Central memory CD4-positive, alpha-beta T cell (primary cell): ENCODE measurements at places on chromosomes 16 and 17.

DNA sequence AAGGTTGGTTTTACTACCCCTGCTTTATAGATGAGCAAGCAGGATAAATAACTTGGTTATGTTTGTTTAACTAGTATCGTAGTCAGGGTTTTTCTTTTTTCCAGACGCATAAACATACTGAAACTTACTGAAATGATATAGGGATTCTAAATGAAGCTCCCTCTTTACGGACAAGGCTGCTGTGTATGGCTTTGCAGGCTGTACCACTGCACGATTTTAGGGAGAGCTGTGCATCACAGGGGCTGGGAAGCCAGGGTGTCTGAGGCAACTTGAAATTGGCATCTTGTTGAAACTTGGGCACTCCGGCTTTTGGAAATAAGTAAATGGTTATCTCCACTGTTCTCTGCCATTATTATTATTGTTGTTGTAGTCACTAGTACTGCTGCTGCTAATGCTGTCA, 218.1 kb upstream of the CDH8 start:
- no peak for DNase-seq

DNA sequence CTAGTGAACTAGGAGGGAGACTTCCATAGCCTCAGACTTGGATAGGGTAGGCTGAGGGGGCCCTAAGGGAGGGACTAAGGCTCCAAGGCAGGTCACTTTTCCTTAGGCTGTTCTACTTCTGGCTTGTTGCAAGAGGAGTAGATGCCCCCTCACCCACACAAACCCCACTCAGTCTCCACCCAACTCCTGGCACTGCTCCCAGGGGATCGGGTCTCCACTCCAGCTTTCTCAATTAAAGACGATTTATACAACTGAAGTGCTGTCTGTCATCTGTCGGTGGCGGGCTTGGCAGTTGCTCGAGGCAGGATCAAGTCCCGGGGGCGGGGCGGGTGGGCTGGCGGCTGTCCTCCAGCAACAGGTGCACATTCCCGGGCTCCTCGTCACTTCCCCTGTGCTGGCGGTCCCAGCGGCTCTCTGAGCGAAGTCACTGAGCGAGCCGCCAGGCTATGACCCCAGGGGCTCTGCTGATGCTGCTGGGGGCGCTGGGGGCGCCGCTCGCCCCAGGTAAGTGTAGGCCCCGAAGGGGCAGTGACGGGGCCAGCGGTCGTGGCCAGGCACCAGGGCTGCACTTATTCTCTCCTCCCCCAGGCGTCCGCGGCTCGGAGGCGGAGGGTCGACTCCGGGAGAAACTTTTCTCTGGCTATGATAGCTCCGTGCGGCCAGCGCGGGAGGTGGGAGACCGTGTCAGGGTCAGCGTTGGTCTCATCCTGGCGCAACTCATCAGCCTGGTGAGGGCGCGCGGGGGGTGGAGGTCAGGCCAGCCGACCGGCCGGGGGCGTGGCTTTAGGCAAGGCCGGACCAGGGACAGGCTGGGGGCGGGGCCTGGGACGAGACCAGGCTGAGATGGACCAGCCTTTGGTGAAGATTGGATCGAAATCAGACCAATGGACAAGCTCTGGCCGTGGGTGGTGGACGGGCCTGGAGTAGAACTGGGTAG, at the start of gene CHRNB1:
TSS of gene CHRNB1 (plus strand) at position 380 of the 937 bp plus-strand sequence. CDS start at position 447, 67 bp downstream.
- no peak for DNase-seq

DNA sequence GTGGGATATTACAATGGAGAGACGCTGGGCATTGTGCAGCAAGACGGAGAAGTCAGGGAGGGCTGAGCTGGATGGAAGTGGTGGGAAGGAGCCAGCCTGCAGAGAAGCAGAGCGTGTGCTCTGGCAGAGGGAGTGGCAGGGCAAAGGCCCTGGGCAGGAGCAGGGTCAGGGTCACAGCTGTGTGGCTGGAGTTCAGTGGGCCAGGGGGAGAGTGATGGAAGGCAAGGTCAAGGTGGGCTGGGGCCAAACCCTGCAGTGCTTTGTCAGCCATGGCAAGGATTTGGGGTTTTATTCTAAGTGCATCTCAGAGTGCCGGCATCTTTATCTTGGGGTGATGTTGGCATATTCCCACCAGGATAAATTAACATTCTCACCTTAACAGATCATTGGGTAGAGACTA, 31.9 kb upstream of the C16orf78 start:
- DNase-seq, result no peak

DNA sequence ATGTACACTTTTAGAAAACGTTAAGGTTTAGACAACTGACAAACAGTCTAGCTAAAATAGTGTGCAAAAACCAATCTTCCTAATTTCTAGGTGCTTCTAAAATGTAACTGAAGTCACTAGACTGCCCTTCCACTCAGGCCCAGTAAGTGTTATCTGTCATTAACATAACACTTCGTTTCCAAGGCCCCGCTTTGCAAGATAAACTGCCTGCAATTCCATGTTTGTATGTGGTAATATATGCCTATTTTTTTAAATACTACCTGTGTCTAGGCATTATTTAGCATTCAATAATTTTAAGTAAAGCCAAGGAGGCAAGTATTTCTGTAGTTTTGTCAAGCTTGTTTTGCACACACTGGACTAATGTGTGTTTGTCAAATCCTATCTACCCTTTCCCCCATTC, 3.2 kb downstream of the USP32 start:
- DNase-seq, result no peak

DNA sequence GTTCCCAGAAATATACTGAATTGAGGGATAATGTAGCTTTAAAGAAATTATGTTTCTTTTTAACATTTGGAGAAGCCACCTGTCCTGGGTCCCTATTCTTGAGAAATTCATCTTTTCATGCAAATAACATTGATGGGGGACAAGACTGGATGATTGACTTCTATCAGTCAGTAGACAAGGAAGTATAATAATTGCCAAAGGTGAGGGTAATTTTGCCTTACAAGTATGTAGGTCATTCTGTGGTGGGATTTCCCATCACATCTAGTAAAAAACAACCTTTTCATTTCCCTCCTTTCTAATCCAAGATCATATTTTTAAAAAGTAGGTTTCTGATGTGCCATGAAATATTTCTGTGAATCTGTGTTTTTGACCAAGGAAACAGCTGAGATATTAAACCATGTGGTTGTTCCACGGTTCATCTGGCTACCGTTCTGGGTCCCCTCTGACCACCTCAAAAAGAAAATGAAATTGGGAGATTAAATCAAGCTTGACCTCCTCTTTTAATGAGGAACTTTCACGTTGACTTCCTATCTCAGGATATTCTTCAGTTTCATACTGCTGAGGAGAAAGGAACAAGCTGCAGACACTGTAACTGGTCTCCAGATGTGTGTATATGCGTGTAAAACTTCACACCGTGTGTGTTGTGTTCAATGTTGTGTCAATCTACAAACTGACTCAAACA, 138.6 kb downstream of the MAP2K6 start:
- no peak for DNase-seq

DNA sequence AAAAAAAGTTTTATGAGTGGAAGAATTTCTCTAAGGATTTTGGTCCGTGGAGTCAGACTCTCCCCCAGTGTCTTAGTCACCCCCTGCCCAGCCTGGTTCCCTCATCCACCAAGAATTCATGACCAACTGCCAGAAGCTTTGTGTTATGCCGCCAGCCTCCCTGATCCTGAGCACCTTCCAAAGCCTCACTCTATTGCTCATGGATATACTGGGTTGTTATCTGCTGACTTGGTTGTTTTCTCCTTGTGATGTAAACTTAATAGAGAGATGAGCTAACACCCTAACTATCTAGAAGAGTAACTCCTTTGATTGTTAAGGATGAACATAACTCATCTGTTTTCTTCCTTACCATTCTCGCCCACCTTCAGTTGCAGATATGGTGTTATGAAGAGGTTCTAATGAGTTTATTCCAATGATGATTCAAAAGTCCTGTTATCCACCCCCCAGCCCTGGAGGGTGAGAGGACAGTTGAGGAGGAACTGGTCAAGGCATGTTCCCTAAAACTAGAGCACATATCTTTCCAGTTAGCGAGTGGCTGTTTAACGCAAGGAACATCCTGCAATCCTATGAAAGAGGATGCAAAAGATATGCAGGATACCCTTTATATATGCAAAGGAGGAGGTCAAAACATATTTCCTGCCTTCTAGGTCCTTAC, 1.5 kb upstream of the PSMD3 start:
- no peak for DNase-seq

DNA sequence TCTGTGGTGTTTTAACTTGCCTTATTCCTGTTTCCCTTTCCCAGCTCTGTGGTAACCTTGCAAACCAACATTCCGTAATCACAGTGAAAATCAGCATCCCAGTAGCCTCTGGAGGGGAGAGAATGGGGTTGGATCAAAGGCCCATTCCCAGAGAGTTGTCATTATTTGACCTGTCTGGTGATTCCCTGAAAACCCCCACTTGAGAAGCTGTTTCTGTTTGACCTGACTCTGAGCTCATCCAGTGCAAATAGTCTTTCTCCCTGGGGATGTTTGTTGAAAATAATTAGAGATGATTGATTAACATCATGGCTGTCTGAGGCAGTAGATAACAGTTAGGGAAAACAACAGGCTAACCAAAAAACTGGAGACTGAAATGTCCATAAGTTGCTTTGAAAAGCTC, 3.0 kb downstream of the CACNG1 start:
- no peak for DNase-seq

- no peak for DNase-seq
These were observed 1.9 kb upstream of the SLC5A2 start for GRCh38 chr16:31480851-31481536.

GRCh38 chr17:50174444-50174843, 8.6 kb downstream of the SGCA start:
- DNase-seq, result no peak

- DNase-seq, result no peak
These were observed 100.0 kb downstream of the METRNL start for GRCh38 chr17:83179374-83179773.

DNA sequence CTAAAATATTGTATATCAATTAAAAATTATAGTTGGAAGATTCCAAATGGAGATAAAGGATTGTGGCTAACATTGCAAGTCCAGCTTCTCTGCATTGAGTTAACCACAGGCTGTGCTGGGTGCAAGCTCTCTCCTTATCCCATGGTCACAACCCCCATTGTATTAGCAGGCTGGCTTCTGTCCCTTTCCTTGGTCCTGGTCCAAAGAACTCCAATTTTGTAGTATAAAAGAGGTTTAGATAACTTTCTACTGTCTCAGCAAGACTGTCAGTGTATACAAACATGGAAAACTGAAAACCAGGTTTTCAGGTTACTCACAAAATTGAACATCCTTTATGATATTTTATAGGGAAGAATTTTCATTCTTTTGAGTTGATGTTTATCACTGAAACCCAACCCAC, 76.6 kb upstream of the HS3ST3A1 start:
- no peak for DNase-seq

DNA sequence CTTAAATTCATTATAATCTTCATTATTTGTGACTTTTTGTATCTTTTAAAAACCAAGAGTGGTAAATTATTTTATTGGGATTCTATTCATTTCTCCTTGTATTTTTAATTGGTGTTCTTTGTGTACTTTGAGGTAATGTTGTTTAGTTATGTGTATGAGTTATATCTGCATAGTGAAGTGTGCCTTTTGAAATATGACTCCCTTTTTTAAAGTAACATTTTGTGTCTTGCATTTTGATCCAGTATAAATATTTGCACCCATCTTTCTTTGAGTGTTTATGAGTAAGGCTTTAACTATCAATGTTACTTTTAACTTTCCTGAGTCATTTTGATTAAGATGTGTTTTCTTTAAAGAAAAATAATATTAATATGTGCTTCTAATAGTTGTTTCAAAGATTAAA, 90.0 kb upstream of the MYOCD start:
- DNase-seq, result no peak

- no peak for DNase-seq
These were observed 7.6 kb downstream of the ZFPM1 start for GRCh38 chr16:88460496-88461330.

GRCh38 chr16:73505577-73505976, 457.6 kb upstream of the ZFHX3 start:
- DNase-seq, result no peak

DNA sequence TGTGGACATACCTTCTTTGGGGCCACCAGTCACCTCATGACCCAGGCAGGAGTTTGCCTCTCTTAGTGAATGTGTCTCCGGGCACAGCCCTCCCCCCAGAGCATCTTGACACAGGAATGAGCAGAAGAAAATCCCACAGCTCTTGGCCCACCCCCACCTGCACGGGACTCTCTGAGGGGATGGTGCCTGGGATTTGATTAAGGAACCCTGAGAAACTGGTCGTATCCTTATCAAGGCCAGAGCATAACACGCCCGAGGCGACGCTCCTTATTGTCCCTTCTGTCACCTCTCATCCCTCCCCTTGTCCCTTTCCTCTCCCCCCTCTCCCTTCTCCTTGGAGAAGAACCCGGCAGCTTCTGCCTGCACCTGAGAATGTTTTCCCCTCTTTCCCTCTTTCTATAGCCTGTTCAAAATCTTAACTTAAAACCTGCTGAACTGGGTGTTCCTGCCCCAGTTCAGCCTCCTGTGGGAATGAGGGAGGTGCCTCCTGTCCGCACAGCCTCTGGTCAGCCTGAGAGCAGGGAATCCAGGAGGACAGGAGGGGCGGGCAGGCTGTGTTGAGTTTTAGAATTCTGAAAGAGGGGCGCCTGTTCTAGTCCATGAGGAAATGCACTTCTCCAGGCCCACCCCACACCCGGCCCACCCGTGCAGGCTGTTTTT, 140.7 kb upstream of the PLCG2 start:
- DNase-seq, result no peak

GRCh38 chr16:4309833-4310266, 6.0 kb upstream of the GLIS2 start:
- peak; percentile 35 for DNase-seq

DNA sequence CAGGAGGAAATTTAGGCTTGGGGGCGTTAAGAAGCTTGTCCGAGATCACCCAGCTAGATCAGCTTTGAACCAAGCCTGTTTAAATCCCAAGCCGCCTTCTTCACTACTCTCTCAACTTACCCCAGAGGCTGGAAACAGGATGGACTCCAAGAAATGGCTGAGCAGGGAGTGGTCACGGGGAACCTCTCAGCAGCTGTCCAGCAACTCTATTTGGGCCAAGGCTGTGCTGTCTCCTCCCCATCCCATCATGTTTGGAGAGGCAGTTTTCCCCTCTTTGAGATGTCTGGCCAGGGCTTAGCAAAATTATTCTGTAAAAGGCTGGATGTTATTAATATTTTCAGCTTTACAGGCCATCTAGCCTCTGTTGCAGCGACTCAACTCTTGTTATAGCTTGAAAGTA, 305.7 kb downstream of the RBFOX1 start:
- DNase-seq, result no peak

GRCh38 chr16:47834485-47835024, 321.2 kb downstream of the ABCC12 start:
- DNase-seq, result no peak

- no peak for DNase-seq
These were observed 461.3 kb downstream of the PMP22 start for GRCh38 chr17:14803826-14804225.

DNA sequence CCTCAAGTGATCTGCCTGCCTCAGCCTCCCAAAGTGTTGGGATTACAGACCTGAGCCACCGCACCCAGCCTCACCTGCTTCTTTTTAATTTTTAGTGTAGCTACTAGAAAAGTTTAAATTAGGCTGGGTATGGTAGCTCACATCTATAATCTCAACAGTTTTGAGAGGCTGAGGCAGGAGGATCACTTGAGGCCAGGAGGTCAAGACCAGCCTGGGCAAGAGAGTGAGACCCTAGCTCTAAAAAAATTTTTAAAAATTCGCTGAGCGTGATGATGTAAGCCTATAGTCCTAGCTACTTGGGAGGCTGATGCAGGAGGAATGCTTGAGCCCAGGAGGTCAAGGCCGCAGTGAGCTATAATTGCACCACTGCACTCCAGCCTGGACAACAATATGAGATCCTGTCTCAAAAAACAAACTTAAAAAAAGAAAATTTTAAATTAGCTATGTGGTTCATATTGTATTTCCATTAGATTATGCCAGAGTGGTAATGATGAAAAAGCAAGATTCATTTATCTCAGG, 34.9 kb downstream of the TXNDC11 start:
- no peak for DNase-seq
